GM03348 (cell line): ENCODE measurements at places on chromosomes 7 and 10.
A peak's percentile ranks its signal among the peaks of the same experiment; 100 is the strongest.

DNA sequence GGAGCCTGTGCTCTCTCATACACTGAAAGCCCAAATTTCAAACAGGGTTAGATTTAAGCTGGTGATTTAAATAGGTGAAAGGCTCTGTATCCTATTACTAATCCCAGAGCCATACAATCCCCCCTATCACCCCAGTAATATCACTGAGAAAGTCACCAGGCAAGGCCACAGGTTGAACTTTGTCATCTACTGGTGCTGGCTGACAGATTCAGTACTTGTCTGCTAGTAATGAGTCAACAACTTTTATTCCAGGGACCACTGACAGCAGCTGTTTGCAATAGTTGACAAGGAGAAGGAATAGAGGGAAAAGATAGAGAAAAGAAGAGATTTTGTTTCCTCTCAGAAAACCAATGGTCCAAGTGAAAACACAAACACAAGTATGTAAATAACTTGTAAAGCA, 10.4 kb downstream of the ASB15 start:
- DNase-seq = no peak

DNA sequence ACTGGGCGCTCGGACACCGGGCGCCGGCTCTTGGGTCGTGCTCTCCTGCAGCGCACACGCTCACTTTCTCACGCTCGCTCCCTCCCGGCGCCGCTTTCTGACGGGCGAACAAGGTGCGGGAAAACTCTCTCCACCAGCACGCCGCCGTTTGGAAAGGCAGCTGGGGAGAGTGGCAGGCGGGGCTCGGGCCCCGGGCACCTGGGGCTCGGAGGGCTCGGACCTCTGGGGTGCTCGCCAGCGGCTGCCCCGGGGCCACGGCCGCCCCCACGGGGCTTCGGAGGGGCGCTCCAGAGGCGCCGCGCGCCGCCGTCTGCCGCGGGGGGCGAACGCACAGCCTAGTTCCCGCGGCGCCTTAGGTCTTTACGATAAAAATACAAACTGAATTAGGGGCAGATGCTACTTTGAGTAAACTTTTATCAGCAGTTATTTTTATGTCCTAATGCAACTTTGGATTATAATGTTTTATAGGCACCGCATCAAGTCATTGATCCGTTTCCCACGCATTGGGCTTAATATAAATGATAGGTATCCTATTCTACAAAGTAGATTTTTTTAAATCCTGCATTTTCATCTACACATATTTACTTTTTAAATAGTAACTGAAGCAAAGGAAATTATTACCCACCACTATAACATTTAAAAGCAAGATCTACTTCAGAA, 535 bp upstream of the EPC1 start:
- no peak for DNase-seq

DNA sequence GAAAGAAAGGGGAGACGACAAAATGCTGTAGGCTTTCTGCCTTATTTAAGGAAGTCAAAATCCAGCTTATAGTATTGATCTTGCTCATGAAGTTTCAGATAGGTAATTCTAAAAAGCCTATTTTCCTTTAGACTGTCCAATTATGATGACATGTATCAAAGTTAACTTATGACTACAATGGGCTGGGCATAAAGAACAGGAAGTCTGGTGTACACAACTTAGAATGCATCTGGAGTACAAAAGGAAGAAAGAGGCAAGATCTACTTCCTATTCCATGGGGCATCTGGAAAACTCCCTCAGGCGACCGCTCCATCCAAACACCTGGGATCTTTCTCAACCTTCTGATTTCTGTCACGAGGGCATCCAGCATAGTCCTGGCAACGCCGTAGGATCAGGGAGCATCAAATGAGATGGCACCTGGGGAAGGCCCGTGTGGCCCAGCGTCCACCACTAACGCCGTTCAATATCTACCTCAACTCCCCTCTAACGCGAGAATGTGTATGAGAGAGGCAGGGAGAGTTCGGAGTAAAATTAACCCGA, 512 bp downstream of the FAM24B start:
- no peak for DNase-seq

DNA sequence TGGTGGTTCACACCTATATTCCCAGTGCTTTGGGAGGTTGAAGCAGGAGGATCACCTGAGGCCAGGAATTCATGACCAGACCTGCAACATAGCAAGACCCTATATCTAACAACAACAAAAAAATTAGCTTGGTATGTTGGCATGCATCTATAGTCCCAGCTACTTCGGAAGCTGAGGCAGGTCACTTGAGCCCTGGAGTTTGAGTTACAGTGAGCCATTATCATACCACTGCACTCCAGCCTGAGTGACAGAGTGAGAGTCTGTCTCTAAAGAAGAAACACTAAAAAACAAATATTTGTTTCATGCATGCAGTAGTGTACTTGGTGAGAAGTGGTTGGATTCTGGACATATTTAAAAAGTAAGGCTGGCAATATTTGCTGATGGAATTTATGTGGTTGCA, 198.1 kb downstream of the BBS9 start:
- no peak for DNase-seq

DNA sequence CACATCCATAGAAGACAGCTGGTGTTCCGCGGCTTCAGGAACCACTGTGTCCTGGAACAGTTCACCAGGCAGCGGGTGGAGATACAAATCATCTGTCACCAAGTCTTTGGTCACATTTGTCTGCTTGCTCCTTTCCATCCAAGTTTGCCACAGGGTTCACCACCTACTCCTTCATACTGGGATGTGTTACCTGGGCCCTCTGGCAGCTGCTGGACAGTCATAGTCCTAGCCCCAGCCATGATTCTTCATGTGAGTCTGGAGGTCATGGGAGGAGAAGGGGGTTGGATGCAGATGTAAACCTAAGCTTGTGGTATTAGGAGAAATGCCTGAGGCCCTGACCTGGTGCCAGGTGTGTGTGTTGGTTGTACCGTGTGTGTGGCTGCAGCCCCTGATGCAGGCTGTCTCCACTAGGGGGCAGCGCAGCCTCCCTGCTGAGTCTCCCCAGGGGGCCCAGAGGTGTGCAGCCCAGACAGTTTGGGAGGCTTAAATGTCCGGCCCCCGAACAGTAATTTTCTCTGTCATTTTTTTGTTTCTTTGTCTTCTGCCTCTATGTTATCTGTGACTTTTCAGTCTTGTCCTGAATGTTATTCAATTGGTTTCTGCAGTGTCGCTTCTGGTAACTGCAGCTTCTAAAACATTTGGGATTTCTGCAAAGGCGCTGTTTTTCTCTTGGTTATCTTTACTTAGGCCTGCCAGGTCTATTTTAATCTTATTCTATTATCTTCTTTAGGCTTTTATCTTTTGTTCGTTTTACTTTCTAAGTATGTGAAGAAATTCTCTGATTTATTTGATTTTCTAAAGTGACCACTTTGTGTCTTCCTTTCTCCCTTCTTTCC, 14.8 kb downstream of the NPS start:
- no peak for DNase-seq

DNA sequence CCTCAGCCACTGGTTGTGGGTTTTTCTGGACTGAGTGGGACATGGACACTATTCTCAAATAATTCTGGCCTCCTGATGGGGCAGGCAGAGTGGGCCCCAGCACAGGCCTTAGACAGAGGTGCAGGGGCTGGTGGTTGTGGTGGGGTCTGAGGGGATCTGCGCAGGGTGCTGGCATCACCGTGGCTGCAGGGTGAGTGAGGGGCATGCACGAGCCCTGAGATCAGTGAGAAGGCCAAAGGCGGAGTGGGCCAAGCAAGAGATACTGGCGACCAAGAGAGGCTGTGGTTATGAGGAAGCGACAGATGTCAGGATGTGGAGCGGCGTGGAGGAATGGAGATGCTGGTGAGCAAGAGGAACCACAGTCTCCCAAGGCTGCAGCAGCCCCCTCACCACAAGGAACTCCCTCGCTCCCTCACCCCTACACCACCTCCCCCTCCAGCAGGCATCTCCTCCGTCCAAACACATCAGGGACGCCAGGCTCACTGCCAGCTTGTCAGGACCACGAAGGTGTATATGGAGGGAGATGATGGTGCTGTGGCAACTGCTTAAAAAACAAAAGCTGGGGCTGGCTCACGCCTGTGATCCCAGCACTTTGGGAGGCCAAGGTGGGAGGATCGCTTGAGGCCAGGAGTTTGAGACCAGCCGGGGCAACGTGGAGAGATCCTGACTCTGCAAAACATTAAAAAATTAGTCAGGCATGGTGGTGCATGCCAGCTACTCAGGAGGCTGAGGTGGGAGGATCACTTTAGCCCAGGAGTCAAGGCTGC, 9.6 kb downstream of the PRF1 start:
- DNase-seq = no peak

GRCh38 chr10:62268027-62268398, 631 bp downstream of the RTKN2 start:
- no peak for DNase-seq

DNA sequence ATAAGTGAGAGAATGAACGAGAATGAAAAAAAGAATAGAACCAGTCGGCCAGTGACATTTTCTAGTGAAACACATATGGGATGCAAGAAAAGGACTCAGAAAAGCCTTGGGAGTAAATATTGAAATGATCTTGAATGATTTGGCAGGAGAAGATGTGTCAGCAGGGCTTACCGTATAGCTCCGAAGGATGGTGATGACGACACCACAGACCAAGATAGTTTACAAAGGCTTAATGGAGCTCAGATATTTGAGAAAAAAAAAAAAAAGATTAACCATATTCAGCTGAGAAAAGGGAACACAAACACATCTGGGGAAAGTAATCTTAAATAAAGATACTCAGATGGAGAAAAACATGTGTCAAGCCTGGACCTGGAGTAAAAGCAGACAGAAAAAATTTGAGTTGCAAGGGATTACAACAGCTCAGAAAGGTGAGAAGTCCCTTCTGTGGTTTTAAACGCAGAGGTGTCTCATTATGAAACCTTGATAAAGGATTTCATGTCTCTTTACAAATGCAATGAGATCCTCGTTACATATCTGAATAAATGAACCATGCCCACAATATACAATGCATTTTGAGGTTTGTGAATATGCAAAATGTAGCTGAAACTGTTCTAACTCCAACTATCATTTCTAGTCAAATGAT, 36.0 kb downstream of the DNAJB9 start:
- DNase-seq = no peak

- DNase-seq = no peak
Observed at GRCh38 chr10:74500026-74500704, 326.2 kb upstream of the KAT6B start.

- DNase-seq = no peak
Observed at GRCh38 chr7:29969738-29970137, 19.9 kb downstream of the SCRN1 start.

- DNase-seq = no peak
Observed at GRCh38 chr10:114372179-114372578, 32.1 kb downstream of the AFAP1L2 start.

- DNase-seq = peak; percentile 14
Observed at GRCh38 chr7:78770422-78771410, 682.8 kb downstream of the MAGI2 start.

GRCh38 chr7:152876749-152877148, 117.2 kb downstream of the ACTR3B start:
- DNase-seq = no peak

DNA sequence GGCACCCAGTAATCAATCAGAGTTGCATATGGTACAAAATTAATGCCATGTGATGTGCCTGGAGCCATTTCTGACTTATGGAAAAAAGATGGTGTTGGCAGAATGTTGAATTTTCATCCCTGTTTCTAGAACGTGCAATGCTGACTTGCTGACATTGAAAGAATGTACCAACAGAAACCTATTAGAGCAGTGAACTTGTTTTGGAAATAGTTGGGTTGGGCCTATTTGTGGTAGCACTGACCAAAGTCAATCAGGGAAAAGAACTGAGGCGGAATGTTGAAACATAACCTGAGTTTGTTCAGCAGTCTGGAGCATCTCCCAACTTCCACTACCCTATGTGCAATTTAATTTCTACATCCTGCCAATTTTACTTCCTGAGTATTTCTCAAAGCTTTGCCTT, 11.7 kb upstream of the KIAA1217 start:
- DNase-seq = no peak

DNA sequence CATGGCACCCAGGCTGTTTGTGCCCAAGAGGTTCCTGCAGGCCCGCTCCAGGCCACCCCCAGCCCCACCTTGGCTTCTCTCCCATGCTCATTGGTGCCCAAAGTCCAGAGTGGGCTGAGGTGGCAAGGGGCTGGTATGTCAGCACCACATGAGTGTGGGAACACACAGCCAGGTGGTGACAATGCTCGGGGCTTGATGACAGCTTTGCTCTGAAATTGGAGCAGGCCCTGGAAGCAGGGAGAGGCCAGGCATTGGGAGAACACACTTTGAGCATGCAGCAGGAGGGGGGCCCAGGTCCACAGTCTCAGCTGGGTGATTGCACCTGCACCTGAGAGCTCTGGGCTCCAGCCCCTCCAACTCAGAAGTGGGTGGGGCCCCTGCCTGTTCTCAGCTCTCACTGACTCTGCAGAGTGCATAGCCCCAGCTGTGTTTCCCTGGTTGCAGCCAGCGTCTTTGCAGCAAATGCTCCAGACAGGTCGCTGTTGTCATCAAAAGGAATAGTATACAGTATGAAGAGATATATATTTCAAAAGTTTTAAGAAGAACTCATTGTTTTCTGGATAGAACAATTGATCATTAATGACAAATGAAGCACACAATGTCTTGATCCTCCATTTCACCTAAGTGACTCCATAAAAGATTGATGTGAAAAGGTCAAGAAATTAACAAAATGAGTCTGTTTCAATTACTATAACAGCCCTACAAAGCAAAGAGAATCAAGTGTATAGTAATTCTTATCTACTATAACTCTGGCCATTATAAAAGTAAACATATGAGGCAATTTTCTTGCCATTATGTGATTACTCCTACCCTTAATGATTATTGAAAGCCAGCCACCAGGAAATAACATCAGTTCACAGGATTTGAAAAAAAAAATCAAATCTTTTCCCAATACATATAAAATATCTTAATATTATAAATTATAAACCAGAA, 848.1 kb downstream of the PCDH15 start:
- no peak for DNase-seq

DNA sequence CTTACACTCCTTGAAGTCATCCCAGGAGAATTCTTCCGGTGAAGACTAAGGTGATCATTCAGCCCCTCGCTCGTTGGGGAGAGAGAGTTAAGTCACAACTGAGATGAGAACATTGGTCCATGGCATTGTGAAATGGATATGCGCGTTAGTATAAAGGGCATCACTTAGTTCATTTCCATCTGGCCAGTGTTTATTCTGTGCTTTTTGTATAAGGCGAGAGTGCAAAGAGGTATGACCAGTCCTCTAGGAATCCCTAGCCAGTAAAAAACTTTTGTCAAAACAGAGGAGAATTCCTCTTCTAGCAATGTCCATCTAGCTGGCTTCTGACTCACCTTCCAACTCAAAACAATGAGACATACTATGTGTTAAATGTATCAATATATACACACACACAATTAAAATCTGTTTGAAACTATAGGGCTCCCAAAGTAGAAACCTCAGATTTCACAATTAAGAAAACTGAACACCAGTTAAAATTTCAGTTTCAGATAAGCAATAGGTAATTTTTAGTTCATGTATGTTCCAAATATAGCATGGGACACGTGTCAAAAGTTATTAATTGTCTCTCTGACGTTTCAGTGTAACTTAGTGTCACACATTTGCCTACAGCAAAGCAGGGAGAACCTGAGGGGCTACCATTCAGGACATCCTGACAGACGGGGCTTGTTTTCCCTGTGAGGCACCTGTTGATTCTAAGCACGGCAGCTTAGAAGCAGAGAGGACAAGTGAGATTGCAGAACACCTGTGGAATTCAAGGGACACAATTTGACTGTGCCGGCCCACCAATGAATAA, 158.9 kb downstream of the KLF6 start:
- no peak for DNase-seq
